ENCODE measurements at places on chromosomes 13 and 19.

DNA sequence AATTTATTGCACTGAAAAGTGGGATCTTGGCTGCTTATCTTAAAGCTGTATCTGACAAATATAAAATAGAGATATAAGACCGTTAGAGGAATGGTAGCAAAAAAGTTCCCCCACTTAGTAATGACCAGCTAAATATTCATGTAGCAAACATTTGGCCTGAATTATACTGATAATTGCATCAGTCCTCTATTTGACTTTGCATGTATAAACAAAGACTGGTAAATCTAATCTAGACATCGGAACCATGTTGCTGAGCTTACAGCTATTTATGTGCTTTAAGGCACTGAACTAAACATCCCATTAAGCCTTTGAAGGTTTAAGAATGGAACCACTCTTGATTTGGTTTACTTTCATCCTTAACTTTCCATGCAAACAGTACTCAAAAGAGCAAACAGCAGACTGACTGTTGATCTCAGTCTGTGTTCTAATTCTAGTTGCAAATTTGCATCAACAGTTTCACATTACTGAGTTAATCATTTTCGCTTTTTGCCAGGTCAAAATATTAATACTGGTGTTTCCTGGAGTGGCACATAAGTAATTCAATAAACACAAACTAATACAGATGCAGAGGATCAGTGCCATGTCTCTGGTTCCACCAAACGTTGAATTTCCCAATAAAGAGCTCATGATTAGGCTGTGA, 203.5 kb upstream of the HTR2A start:
- DNase-seq = no peak

DNA sequence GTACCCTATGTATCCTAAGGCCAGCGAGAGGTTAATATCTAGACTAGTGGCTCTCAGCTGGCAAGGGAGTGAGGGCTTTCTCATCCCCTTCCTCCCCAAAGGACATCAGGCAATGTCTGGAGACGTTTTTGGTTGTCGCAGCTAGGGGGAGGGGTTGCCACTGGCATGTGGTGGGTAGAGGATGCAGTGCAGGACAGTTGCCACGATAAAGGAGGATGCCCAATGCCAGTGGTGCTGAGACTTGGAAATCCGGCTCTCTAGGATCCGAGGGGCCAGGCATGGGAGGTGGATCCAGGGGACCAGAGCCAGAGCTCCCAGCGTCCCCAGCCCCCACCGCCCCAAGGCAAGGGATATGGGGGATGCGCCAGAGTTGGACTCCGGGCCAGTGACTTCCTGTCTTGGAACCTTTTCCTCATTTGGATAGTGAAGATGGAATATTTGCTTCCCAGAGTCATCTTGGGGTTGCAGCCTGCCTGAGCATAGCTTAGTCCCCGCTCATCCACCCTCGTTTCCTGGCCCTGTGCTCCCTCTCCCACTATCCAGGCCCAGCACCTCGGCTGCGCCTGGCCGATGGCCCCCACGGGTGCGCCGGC, 4.9 kb downstream of the SSC5D start:
- no peak for DNase-seq

DNA sequence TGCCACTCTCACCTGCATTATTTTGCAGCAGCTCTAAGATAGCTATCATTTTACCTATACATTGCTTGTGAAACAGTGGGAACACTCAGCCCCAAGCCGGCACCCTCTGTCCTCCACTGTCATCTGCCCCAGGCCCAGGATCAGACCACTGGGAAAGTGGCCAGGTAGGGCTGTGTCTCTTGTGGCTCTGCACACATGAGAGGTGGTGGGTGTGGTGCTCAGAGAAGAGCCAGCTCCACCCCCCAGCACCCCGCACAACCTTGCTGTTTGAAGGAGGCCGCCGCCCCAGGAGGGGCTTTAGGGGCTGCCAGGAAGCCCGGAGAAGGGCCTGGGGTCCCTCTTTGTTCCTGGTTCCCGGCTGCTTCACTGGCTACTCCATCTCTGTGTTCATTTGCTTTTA, 26.6 kb downstream of the PPP1R37 start:
- DNase-seq = no peak

GRCh38 chr19:33690378-33691029, 68.8 kb downstream of the CHST8 start:
- no peak for DNase-seq
